Hypothalamus (tissue), 51 donors: ENCODE measurements at places on chromosomes 6 and 20.

DNA sequence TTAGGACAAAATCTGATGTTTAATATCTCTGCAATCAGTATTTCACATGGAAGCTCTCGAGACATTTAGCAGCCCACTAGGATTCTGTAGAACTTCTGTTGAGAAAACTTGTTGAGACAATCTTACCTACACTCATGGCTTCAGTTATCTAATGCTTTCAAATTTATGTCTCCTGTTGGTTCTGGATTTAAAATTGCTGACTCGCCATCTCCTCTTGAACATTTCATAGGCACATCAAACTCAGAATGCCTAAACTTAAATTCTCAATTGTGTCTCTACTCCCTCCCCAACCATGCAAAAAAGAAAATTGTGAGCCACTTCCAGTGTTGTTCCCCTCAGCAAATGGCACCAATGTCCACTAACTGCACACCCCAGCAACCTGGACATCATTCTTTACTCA is 142.5 kb upstream of the AHI1 start:
- DNase-seq, result no peak

- DNase-seq, result peak; percentile 24
Measured at GRCh38 chr6:27518881-27519795, 46.2 kb upstream of the ZNF184 start.

DNA sequence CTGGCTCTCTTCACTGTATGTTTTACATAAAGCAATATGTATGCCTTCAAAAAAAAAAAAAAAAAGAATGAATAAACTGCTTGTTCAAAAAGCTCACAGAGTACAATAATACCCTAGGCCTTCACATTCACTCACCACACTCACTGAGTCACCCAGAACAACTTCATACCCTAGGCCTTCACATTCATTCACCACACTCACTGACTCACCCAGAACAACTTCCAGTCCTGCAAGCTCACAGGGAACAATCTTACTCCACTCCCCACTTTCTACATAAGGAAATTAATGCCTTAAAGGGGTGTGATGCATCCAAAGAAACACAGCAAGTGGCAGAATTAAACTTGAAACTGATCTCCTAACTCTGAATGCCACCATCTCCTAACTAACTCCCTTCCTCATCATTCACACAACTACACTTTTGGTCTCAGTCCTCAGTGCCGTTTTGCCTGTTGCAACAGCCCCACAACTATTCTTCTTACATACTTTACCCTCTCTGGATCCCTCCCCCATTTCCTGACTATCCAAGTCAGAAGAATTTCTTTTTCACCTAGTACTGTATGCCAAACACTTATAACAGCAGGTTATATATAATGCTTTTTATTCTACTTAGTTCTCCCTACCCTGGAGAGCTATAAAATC is 34.2 kb downstream of the NHSL1 start:
- no peak for DNase-seq

DNA sequence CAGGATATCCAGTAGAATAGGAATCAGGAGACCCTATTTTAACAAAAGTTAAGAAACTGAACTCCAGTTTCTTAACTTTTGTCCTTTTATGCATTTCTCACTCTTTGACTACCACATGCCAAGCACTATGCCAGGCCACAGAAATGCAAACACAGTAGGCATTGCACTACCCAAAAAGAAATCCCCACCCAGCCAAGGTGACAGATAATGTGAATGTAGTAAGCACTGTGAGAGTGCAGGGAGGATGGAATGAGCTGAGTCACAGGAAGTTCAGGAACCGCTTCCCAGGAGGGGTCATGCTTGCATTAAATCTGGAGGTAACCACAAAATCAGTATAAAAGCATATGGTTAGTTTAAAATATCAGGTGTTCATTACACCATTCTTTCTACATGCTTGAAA is 20.1 kb upstream of the FAM83C start:
- DNase-seq, result no peak

DNA sequence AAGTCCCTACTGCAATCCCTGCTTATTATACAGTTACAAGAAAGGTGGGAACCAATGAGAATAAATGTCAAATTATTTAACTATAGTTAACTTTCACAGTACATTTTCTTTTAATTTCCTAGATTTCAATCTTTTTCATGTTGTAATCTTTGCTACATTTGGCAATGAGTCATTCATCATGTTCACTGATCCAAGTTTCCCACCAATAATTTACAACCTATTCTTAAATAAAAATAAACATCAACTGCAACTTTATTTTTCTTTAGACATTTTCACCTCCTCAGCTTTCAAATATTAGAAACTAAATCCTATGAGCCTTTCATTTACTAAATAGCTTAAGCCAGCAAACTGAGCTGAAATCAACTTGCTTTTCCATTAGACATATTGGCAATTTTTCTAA is 541.3 kb upstream of the BTBD3 start:
- no peak for DNase-seq

DNA sequence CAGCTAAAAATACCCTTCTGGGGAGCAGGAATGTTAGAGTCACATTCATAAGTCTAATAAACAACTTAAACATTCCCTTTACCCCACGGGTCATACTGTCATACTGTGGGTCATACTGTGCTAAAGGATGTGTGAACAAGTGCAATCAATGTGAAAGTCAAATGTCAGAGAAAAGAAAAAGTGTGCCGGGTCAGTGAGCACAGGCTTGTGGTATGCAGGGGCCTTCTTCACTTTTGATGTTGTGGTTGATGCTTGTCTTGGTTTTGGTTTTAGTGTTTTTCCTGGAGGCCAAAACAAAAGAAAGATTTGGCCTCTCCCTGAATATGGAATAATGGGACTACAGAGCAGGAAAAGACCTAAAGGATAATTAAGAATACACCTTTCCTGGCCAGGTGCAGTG is 267.9 kb upstream of the PLN start:
- no peak for DNase-seq

DNA sequence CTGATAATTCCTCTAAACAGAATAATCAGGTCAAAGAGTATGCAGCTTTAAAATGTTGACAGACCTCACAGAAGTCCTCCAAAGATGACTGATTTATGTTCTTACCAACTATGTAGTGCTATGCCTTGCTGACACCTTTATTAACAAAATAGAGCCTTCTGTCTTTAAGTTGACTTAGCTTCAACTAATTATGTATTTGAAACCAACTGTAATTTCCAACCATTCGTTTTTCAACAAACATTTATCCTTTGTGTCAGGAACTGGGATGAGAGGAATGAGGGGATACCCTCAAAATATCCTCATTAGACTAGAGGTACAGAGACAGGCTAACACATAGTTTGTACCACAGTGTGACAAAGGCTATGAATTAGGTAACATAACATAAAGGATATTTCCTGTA is 186.2 kb upstream of the ZNF217 start:
- DNase-seq, result no peak

GRCh38 chr6:159935065-159935464 is 33.8 kb upstream of the IGF2R start:
- DNase-seq, result no peak

DNA sequence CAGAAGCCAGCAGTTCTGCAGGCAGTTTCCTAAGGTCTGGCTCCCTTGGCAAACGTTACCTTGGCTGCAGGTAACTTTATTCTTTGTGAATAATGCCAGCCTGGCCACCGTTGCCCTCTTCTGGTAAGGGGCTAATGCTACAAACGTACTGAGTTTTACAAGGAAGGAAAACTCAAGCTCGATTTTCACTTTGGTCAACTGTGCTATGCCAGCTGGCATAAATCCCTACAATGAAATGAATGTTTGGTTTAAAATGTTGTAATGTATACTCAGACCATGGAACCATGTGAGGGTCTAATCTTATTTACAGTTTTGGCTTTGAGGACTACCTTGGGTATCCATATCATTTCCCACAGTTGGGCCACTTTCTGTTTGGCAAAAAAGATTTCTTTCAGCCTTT is 101.4 kb downstream of the SLX4IP start:
- no peak for DNase-seq

DNA sequence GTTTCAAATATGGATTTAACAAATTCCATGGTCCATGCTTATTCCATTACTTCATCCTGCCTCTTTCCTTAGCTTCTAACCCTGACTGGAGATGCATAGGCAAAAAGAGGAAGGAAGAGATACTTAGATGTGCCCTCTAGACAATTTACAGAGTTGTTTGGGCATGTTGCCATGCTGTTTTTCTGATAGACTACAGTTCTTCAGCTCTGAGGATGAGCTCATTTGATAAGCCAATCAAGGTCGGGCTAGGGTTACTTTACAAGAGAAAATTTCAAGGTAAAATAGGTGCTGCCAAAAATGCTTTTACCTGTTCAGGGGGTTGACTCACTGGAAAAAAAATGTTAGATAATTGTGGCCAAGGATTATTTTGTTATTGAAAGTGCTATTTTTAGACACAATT is 5.9 kb downstream of the HCRTR2 start:
- no peak for DNase-seq

DNA sequence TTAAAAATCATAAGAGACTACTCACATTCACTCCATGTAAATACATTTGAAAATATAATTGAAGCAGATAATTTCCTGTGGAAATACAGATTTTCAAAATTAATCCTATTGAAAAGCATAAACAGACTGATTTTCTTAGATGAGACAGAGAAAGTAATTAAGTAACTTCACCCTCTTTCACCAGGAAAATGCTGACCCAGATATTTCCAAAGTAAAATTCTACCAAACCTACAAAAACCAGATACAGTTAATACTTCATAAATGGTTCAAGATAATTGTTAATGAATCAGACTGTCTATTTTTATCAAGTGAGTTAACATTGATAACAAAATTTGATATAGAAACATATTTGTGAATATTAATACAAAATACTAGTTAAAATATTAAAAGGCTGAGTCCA is 233.5 kb upstream of the KHDRBS2 start:
- DNase-seq, result no peak

DNA sequence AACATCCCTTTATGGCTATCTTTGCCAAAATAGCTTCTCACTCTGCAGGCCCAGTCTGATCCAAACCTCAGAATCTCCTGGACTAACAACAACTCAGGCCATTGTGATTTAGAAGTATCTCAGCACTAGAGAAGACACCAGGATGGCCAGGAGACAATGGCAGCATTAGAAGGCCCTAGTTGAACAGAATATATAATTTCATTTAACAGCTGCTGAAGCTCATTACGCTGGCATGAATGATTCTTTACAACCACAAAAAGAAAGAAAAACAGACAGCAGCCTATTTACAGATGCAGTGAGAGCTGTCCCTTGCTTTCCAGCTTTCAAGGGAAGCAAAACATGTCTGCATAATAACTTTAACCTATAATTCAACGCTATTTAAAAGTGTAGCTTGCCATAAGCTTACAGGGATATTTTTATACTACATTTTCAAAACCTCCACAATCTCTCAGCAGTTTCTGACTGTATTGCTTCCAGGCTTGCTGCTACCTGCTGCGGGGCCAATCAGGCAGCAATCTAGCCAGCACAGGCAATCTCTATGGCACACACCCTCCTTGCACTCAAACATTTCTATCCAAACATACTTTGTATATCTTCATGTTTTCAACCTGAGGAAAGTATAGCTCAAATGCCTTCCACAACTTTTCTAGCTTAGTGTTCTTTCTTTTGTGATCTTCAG is 107.3 kb downstream of the OGFRL1 start:
- no peak for DNase-seq

GRCh38 chr20:40692240-40693011 is 3.4 kb upstream of the MAFB start:
- no peak for DNase-seq
